ENCODE measurements at places on chromosomes 2 and 18.

- DNase-seq: no peak
Observed at GRCh38 chr2:131493199-131493968, 1.2 kb upstream of the MZT2A start.

DNA sequence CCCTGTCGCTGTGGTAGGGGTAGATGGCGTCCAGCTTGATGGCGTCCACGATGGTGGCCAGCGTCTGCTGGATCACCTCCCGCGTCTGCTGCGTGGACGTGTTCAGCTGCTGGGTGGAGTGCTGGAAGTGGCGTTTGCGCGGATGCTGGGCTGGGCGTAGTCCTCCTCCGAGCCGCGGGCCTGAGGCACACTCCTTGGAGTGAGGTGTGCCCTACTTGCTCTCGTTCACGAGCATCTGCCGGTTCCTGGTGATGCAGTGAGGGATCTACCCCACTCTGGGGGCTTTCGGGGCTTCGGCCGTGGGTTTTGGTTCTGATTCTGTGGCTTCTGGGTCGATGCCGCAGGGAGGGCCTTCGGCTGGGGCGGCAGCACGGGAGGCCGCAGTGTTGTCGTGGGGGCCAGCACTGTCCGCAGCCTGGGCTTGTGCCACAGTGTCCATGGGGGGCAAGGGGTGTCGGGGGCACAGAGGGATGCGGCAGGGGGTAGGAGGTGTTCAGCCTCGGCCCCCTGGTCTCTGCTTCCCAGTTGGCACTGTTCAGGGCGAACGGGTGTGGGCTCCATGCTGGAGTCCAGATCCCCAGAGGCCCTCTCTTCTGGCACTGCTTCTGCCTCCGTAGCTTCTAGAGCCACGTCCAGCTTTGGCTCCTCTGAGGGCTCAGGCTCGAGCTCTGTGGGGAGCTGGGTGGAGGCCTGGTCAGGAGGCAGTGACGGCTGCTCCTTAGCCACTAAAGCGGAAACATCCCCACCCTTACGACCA, 890.6 kb upstream of the LRRTM1 start:
- no peak for DNase-seq

- no peak for DNase-seq
Observed at GRCh38 chr2:126914811-126915500, 16.3 kb downstream of the TEX51 start.

GRCh38 chr2:96594691-96595152, 43.4 kb downstream of the KANSL3 start:
- no peak for DNase-seq

GRCh38 chr2:40955042-40955441, 503.2 kb upstream of the SLC8A1 start:
- DNase-seq: no peak

DNA sequence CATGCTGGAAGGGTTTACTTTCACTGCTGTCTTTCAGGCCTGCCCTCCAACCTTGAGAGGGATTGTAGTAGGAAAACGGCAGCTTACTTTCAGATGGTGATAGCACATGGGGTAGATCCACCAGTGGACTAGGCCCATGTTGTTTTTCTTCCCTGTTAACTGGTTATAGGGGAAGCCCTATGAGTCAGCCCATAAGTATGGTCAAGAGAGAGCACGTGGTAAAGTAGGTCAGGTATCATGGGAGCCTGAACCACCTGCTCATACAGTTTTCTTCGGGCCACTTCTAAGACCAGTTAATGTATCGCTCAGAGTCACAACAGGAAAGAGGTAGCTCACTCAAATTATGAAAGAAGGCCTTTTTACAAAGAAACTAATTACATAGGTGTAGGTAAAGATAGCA, 33.0 kb downstream of the PDK1 start:
- DNase-seq: no peak

- DNase-seq: no peak
Observed at GRCh38 chr2:188425266-188425665, 133.6 kb downstream of the GULP1 start.

- DNase-seq: no peak
Observed at GRCh38 chr2:217790681-217791392, 212.0 kb downstream of the TNS1 start.

DNA sequence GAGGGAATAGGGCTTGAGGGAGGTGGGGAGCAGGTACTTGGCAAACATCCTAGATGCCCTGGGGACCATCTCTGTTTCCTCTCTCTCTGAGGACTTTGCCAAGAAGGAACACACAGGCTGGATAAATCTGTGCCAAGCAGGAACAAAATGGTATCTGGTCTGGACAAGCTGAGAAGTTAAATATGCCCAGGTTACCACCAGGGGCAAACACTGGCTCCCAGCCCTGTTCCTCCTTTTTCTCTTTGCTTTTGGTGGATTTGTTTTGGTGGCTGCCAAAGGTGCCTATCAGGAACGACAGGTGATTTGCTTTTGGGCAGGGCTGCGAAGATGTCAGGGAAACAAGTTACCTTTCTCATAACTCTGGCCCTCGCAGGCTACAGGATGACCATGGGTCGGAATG, 227.5 kb upstream of the SMAD2 start:
- no peak for DNase-seq

DNA sequence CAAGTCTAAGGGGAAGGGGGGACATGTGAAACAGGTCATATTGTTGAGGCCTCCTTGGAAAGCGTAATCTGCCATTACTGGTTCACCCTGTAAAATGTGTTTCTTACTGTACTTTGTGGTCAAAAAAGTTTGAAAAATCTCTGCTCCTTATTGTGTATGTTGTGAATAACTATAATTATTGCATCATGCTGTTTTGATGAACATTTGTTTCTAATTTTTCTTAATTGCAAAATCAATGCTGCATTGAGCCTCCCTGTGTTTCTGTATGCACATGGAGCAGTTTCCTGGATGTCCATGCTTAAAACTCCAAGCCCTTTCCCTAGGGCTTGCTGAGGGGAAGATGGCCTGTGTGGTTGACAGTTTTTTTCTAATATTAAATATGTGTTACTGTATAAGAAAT, 158.6 kb downstream of the RNF144A start:
- DNase-seq: no peak

DNA sequence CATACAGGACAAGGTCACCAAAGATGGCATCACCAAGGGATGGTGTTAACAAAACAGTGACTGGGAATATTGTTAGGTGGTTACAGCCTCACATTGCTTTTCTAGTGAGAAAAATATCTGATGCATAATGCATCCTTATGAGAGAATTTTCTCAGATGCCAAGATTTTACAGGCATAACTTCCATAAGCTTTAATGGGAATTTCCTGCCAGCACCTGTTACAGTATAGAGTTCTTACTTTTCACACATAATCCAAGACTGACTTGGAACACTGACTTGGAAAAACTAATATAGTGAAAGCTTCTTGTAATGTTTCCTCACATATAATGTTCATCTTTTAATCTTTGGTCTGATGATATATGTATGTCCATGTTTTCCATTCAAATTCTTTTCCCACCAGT, 402.8 kb downstream of the ARHGAP15 start:
- no peak for DNase-seq

DNA sequence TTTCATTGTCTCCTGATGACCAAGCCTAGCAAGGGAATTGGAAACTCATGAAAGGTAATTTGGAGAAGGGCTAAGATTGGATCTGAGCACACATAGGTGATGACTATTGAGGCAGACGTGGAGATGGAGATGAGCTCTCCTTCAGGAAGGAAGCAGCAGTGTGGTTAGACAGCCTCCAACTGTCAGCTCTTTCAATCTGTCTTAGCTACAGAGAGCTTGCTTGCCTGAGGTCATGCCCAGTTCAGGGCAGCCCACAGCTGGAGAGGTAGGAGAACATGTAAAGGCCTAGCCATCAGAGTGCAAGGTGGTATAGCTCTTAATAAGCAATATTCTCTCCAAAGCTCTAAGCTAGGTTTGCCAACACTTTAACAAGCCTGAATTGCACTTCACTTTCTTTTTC, 79.2 kb downstream of the THSD7B start:
- DNase-seq: no peak

- DNase-seq: no peak
Observed at GRCh38 chr2:47127862-47128543, 27.1 kb downstream of the STPG4 start.

DNA sequence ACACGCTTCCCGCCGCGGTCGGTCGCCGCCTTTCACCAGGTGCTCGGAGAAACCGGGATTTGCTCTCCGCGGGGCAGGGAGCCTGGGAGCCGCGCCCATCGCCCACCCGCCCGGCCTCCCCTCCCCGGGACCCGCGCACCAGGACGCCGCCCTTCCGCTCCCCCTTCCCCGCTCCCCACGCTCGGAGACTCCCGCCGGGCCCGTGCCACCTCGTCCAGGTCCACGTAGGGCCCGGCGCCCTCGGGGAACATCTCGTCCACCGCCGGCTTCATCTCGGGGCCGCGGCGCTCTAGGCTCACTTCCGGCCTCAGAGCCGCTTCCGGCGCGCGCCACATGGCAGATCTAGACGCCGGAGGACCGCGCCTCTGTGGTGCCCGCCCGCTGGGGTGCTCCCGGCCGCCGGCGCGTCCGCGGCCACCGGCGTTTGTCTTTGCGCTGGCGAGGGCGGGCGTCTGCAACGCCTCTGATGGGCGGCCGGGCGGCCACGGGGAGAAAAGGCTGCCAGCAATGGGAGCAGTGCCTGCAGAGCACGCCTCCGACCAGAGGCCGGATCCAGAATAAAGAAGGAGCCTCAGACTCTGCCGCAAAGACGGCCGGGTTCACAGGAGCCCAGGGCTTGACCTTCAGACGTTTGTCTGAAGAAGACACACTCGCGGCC, at the start of gene COPS9:
Gene COPS9 (minus strand): TSS at position 293 of the 658 bp plus-strand sequence. CDS start 21 bp downstream, at position 272.
- peak; percentile 25 for DNase-seq

GRCh38 chr2:113981404-113982134, 91.7 kb downstream of the ACTR3 start:
- no peak for DNase-seq

GRCh38 chr2:216371721-216372702, at the start of gene MARCHF4:
MARCHF4 (minus strand) TSS chr2:216372483; CDS start chr2:216370260, 2,223 bp downstream.
- DNase-seq: peak; percentile 58

DNA sequence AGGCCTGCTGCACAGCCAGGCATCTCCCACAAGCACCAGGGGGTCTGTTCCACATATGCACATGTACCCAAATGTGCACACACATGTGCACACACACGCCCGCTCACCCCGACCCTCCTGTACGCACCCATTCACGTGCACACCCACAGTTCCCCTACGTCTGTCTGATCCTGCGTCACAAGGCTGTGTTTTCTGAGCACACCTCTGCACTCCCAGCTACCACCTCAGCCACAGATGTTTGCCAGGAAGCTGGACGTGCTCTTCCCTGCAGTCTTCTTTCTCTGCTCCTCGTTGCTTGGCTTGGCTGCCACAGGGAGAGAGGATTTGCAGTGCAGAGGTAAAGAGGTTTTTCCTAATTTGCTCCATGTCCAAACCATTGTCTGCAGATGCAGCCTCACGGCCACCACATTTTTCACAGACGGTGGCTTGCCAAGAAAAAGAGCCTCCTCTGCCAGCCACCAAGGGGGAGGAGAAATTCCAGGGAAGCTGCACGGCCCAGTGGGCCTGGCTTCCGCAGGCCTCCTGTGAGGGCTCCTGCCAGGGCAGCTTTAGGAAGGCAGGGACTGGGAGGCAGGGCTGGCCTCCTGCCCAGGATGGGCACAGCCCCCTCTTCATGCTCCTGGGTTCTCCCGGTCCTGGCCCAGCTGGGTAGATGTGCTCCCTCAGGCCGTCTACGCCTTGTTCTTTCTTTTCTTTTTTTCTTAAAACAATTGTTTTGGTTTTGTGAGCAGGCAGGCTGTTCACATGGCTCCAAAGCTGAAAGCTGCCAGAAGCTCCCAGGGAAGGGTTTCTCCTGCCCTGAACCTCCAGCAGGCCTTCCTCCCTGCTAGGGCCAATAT, 29.3 kb upstream of the HS6ST1 start:
- no peak for DNase-seq

GRCh38 chr18:76339246-76339620, 155.8 kb downstream of the ZNF516 start:
- DNase-seq: no peak

GRCh38 chr2:23327887-23328286, 57.1 kb upstream of the KLHL29 start:
- no peak for DNase-seq

- DNase-seq: no peak
Observed at GRCh38 chr2:52220393-52220792, 1188.5 kb upstream of the NRXN1 start.

DNA sequence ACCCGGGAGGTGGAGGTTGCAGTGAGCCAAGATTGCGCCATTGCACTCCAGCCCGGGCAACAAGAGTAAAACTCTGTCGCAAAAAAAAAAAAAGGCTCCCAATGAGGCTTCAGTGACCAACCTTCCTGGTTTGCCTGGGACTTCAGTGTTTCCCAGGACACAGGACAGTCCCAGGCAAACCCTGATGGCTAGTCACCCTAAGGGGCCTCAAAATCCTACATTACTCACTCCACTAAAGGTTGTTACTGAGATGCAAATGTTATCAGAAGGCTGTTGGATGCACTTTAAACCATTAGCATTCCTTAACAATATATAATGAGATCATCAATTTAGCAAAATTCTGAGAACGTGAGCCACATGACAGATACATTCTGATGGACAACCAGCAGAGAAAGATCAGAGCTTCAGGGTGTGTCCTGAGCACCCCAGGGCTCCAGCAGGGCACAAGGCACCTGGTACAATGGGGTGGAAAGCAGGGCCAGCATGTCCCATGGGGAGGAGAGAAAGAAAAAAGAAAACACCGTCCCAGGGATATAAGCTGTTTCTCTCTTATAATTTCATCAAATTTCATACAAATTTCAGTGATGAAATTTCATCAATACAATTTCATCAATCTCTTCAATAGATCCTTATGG, 118.1 kb upstream of the ARL5A start:
- no peak for DNase-seq

- DNase-seq: no peak
Observed at GRCh38 chr2:150974864-150975263, 286.8 kb downstream of the RBM43 start.

- no peak for DNase-seq
Observed at GRCh38 chr2:152606081-152606480, 111.2 kb downstream of the PRPF40A start.

DNA sequence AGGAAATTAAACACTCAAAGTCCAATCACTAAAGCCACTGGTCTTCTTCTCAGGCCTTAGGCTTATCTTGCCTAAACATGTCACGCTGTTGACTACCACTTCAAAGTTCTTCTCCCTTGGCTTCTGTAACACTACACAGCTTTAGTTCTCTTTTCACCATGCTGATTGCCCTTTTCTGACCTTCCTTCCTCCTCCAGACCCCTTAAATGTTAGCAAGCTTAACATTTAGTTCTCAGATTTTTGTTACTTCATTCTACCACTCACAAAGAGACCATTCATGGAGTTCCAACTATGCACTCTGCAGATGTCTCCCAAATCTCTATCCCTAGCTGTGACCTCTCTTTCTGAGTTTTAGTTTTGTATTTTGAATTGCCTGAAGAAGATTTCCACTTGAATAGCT, 64.4 kb downstream of the TTC21B start:
- no peak for DNase-seq

- no peak for DNase-seq
Observed at GRCh38 chr2:25065768-25066167, 23.9 kb downstream of the EFR3B start.

GRCh38 chr18:2223449-2223848, 347.9 kb downstream of the METTL4 start:
- no peak for DNase-seq

All from NCI-H1417 treated with DMSO at 0.1 percent for 48 hours (cell line).